T-helper 1 cell (primary cell): ENCODE measurements at places on chromosomes 5 and 9.

GRCh38 chr9:18018661-18019060, 439.8 kb downstream of the SH3GL2 start:
- DNase-seq, result no peak

DNA sequence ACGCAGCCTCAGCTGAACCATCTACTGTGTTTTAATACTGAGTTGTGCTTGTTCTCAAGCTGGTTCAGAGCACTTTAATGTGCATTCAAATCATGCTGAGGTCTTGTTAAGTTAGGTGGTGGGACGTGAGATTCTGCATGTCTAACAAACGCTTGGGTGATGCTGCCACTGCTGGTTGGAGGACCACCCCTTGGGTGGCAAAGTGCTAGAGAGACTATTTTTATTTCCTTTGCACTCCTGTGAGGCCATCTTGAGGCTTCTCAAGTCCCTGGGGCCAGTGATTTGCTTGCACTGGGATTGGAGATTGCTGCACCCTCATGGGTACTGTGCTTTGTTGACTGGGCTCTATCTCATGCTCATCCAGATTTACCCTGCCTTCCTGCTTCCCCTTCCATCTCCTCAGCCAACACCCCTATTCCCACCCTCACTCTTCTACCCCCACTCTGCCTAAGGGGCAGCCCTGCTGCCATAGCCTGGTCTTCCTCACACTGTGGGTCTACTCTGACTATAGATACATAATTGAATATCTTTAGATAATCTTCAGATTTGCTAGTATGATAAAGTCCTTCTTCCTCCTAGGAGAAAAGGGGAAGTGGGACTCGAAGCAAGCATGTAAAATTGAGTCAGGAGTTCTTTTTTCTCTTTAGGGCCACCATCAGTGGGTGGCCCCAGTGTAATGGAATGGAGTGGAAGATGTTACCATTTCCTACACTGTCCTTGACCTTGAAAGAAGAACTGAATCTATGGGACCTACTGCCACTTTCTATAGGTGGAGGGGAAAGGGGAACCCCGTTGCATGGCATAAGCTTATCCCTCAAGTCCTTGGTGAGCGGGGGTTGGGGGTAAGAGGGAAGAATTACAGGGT, 45.1 kb upstream of the SUB1 start:
- no peak for DNase-seq

DNA sequence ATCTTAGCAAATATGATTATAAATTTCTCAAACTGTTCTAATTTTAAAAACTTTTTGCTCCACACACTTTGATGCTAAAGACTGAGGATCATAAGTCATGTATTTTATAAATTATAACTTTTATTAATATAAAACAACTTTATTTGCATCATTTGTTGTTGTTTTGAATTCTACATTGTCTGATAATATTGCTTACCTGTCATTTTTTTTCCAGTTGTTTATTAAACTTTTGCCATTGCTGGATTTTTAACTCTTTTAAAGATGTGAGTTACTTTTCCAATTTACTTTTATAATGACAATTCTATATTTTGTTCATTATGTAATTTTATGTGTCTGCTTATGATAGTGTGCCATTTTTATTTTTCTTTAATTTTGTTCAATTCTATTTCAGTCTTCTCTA, 2071.2 kb upstream of the C9orf72 start:
- no peak for DNase-seq

- no peak for DNase-seq
Observed at GRCh38 chr5:9785751-9786150, 155.6 kb upstream of the TAS2R1 start.

DNA sequence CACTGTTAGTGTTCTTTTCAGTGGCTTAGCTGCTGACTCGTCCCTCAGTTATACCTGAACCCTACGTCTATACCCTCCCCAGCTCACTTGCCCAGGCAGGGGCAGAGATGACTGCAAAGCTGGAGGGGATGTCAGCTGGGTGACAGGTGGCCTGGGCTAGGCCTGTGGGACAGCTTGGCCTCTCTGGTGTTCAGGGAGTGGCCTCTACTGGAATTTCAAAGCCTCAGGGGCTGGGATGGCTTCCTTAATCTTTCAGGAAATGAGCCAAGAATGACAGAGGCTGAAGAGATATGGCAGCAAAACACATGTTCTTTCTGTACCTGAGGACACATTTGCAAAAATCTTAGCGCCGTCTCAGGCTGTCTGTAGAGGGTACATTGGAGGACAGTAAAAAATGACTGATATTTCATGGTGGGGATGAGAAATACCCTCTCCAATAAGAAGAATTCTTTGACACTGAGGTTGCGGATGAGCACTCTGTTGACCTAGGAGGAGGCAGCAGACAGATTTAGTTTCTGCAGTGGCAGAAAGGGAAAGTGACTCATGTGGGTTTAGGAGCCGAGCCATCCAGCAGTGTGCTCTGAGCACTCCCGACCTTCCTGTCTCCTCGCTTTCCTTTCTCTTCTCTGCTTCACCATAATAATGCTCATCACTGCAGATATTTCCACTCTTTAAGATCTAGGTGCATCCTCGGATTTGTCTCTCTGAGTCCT, 54.4 kb downstream of the ENTREP1 start:
- DNase-seq, result no peak

- no peak for DNase-seq
Observed at GRCh38 chr5:135372654-135373381, 26.2 kb downstream of the MACROH2A1 start.

DNA sequence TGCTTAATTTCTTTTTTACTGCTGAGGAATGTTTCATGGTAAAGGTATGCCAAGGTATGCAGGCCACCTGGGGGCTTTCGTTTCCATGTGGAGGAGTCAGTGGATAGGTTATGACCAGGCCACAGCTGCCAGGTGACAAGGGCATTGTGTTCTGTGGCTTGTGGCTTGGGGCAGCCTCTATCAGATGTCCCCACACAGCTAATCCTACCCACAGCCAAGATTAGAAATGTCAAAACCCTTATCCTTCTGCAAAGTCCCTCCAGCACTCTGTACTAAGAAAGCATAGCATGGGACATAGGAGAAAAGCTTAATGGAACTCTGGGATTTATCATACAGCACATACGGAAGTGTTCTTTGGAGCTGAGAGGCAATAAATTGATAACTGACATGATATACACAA, 171.2 kb upstream of the S1PR3 start:
- DNase-seq, result no peak

- no peak for DNase-seq
Observed at GRCh38 chr5:95114305-95114704, 170.6 kb downstream of the MCTP1 start.

GRCh38 chr9:131273856-131274673, 2.2 kb downstream of the FAM78A start:
- DNase-seq, result no peak

GRCh38 chr5:31442058-31442745, 89.7 kb downstream of the DROSHA start:
- DNase-seq, result no peak

- no peak for DNase-seq
Observed at GRCh38 chr5:15601853-15602252, 101.9 kb downstream of the FBXL7 start.

- DNase-seq, result no peak
Observed at GRCh38 chr5:2203774-2204173, 321.0 kb upstream of the IRX4 start.

DNA sequence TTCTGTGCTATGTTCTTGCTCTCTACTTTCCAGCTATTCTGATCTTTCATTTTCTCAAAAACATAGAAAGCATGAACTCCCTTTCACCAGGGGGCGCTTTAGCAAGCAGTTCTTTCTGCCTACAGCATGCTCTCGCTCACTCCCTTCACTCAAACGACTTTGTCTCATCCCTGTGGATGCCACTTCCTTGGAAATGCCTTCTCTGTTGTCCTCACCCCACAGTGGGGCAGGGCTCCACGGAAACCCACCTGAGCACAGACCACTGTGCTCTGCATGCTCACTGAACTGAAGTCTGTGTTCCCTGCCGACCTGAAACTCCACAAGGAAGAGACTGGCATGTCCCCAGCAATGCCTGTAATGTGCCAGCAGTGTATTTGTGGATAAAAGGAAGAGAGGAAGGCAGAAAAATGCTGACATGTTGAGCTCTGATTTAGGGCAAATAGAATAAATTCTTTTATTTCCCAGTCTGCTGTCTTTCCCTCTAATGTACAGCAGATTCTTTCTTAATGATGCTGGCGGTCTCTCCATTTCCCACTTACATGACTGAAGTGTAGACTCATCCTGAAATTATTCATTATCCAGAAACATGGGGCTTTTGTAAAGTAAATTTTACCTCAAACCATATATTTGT, 4.9 kb upstream of the ROR2 start:
- peak; percentile 8 for DNase-seq

- DNase-seq, result no peak
Observed at GRCh38 chr5:34529581-34530331, 126.4 kb upstream of the RAI14 start.

DNA sequence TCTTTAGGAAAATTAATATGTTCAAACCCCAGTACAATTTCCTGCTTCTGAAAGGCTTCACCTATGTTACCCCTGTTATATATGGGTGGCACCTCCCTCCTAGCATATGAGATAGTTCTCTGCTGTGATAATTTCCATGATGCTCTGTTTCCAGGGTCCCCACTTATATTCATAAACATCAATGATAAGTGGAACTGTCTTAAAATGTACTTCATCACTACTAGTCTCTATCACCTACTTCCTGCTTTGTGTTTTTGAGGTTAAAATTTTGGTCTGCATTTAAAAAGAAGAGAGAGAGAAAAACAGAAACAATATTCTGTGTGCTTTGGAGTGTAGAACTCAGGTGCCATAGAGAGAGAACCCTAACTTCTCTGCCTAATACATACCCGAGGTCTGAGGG, 234.7 kb downstream of the HTR1A start:
- DNase-seq, result no peak

- DNase-seq, result no peak
Observed at GRCh38 chr5:3837506-3837905, 241.9 kb downstream of the IRX1 start.

GRCh38 chr9:35906923-35907699, 1.1 kb downstream of the HRCT1 start:
- no peak for DNase-seq

DNA sequence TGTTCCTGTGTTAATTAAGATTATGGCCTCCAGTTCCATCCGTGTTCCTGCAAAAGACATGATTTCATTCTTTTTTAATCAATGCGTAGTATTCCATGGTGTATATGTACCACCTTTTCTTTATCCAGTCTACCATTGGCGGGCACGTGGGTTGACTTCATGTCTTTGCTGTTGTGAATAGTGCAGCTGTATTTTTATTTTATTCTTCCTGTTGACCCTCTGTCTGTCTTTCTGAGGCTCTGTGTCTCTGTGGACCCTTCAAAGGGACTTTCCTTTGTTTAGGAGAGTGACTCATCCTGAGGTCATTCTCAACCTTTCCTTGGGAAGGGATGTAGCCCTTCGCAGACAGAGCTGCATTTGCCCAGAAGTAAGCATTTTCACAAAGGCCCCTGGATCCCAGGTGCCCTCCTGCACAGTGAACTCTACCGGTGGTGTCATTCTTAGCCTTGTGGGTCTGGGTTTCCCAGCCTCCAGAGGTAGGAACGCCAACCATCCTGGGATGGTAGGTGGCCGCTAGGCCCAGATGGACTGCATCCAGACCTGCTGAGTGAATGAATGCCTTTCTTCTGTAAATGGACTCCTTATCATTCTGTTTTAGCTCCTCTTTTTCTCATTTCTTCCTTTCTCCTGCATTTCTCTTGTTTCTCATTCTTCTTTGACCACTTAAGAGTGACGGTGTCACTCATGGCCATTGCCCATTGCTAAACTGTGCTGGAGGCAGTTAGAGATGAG, 22.4 kb downstream of the TRIO start:
- no peak for DNase-seq

DNA sequence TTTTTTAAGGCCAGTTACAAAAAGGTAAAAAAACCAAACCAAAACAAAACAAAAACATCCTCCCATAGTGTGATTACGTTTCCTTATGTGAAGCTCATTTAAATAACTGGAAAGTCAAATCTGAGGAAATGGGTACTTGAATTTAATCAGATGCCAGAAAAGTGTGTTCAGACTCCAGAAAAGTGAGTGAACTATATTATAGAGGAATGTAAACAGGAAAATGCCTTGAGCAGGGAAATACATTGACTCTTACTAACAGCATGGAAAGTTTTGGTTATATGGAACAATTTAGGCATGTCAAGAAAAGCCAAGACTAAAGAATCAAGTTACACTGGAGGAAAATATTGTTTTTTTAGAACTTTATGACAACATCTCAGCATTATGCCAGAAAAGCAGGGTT, 37.8 kb upstream of the RNF20 start:
- DNase-seq, result no peak

DNA sequence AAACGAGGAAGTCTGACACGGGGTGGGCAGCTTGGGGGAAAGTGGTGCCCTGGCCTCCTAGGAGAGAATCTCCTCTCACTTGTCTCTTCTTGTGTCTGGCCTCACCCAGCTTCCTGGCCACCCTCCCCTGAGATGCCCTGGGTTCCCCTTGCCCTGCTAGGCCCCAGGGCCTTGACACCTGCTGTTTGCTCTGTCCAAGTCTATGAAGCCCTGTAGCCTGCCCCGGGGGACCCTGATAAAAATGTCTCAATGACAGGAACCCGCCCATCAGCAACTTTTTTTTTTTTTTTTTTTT, 35.0 kb upstream of the SUSD3 start:
- no peak for DNase-seq

GRCh38 chr9:34001298-34001697, 47.4 kb downstream of the UBAP2 start:
- DNase-seq, result no peak

DNA sequence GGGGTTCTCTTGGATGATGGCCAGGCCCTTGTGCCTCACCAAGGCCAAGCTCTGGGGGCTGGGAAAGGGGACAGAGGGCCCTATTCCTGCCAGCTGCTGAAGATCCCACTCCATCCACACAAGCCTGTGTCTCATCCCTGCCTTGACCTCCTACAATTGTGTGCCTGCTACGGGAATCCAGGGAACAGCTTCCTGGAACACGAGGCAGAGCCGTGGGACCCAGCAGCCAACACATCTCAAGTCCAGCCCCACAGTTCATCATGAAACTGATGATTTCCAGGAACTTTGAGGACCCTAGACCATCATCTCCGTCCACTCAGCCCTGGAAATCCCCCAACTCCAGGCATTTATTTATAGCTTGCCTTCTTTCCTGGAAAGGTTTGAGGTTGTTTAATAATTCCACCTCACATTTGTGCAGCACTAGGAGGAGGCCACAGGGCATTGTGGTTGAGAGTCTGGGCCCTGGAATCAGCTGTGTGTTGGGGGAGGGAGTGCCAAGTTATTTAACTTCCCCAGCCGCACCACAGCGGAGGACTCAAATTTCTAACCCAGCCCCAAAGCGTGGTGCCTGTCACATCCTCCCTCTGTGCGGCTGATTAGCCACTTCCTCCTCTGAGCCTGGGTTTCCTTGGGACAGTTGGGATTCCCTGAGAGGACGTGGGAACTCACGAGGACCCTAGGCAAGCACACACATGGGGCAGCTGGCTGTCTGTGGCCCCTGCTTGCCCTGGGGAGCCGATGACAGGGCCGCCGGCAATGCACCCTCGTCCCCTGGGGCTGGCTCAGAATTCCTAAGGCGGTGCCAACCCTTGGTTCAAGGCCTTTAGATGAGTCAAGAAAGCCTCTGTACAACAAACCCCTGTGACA, 58.2 kb upstream of the GGTA1 start:
- no peak for DNase-seq

GRCh38 chr9:26165426-26165825, 487.2 kb upstream of the TUSC1 start:
- no peak for DNase-seq
